ENCODE measurements at places on chromosomes 4 and X.

- DNase-seq, result no peak
Observed at GRCh38 chrX:34956916-34957315, 14.3 kb downstream of the FAM47B start.

DNA sequence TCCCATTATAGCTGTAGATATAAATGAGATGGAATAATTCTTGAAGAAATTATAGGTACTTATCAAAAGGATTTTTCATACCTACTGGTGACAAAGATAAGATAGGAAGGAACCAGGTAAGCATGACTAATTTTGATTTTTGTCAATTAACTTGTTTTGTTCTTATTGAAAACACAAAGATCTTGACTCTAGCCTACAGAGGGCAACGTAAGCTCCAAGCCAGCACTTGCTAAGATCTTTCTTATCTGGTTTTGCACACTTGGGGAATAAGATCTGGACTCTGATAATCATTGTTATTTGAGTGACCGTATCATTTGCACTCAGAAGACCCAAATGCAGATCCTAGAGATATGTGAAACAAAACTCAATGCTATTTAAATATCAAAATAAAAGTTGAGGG lies 223.4 kb downstream of the VEGFC start:
- DNase-seq, result no peak

DNA sequence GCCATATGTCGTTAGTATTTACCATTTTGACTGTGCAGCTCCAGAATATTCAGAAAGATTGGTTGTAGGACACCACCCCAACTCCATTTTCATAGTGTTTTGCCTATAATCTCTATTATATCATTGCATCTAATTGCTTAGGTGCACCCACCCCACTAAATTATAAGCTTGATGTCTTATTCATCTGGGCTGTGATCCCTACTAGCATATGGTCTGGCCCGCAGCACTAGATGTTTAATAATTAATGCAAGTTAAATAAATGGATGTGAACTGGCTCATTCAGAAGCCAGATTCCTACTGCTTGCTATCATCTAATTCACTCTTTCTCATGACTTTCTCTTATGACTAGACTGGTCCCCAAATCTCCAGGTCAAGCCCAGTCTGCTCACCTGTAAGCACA lies 143.5 kb downstream of the RELL1 start:
- no peak for DNase-seq

DNA sequence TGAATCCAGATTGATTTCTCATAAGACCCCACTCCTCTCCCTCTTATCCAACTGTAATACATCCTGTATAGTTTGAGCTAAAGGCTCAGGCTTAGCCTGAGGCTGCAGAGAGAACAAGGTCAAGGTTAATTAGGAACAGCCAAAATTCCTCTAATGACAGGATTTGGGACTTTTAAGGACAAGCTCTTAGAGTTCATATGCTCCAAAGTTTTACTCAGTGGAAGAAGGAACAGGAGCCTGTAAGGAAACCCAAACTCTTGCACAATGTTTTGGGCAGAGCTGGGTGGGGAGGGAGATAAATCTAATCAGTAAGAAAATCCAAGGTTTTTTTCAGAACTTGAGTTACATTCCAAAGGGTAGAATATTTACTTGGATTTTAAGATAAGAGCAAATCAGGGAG lies 238.8 kb downstream of the QDPR start:
- DNase-seq, result no peak

DNA sequence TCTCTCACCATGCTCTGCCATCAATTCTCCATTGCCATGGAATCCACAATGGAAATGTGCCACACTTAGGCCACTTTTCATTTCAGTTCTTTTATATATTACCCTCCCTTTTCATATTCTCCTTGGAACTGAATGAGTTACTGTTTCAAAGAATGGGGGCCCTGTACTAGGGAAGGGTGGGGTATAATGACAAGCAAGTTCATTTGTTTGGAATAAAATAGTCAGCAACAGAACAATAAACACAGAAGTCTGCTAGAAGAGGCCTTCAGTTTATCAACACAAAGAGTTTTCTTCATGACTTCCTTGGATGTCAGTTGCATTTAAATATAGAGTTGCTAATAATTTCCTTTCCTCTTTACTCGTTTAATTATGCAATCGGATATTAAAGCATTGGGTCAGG lies 478.3 kb upstream of the FTHL17 start:
- no peak for DNase-seq

DNA sequence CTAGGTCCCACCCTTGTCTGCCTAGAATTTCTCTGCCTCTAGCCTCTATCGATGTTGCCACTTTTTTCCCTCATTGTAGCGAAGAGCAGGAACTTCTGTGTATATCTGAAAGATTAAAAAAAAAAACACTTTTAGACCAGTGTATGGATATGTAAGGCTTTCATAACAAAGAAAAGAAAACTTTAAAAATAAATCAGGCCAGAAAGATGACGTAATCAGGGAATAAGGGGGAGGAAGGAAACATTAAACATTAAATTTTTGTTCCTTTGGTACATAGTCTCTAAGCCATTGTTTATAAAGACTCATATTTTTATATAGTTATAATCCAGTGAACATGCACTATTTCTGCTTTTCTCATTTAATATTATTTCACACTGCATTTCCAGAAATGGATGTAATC lies 26.2 kb upstream of the FTHL17 start:
- DNase-seq, result no peak

DNA sequence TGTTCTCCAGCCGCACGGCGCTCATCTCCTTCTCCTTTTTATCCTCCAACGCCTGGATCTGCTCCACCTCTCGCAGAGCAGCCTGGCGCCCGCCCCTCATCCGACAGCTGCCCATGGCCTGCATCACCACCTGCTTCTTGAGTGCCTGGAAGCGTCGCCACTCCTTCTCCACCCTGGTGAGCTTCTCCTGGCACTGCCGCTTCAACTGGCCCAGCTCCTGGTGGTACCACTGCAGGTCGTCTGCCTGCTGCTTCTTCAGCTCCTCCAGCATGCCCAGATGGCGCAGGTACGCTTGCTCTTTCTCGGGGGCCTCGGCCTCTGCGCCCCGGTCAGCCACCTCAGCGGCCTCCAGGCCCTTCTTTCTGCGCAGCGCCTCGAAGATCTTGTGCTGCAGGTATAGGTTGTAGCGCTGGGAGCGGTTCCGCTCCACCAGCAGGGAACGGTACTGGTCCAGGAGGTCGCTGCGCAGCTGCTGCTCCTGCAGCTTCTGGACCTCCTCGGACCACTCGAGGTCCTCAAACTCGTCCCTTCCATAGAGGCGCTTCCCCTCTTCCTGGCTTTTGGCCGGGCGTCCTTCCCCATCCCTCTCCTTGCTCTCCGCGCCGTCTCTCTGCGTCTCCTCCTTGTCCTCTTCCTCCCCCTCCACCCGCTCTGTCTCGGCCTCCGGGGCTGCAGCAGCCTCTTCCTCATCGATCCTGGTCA lies 1.2 kb upstream of the TADA2B start:
- no peak for DNase-seq

DNA sequence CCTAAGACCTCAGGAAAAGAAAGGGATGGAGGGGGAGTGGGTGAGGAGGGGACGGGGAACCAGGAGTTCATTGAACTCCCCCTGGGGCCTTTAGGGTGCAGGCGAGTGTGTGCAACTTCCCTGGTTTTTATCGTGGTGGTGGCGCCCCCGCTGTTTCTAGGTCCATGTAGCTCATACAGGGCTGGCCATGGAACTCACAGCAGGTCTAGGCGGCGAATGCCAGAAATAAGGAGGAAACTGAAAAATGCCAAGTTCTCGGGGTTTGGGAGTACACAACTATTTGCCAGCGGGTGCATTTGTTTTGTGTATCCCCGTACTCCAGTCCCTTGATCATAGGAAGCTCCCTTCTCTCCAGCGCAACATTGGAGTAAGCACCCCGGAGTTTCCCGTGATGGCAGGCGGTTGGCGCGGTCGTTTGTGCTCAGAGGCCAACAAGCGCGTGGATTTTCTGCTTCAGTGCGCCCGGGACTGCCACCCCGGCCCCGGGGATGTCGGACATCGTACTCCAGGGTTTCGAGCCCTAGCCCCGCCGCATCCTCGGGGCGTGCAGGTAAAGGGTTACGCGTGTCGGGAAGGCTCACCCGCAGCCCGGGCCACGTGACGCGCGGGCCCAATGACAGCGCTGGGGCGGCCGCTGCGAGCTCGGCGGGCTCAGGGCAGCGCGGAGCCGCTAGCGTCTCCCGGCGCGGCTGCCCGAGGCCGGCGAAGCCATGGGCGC lies 208.9 kb downstream of the NWD2 start:
- no peak for DNase-seq

- DNase-seq, result no peak
Observed at GRCh38 chrX:10043386-10043785, 76.2 kb downstream of the CLDN34 start.

DNA sequence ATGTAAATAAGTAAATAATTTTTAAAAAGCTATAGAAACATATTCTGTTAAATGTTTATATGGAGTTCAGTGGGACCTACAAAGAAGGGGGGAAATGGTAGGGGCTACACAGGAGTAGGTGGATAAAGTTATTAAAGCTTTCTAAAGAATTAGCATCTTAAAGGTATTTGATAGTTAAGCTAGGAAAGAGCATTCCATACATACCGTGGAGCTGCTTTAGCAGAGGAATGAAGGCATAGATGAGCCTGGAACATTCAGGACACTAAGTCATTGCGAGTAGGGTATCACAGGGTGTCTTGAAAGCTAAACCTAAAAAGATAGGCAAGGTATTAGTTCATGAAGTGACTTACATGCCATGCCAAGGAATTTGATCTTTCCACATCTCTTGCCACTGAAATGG lies 60.4 kb downstream of the SLC10A6 start:
- no peak for DNase-seq

- no peak for DNase-seq
Observed at GRCh38 chrX:27276751-27277150, 186.4 kb downstream of the PPP4R3C start.

- no peak for DNase-seq
Observed at GRCh38 chr4:82223715-82224114, 150.1 kb downstream of the HNRNPD start.

DNA sequence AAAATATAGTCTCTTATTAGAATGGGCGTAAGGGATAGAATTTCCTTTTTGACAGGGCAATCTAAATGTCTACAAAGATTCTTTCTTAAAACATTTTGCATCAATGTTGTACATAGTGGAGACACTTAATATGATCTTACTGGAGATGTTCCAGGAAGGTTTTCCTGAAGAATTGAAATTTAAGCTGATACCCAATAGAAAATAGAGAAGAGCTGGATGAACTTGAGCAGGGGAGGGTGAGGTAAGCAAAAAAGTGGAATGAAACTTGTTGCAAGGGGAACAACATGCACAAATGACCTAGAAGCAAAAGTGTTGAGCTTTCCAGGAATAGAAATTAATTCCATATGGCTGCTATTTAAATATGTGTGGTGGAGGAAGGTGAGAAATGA lies 19.7 kb downstream of the SLAIN2 start:
- no peak for DNase-seq
